Bronchial smooth muscle cell (primary cell): ENCODE measurements at places on chromosomes 11 and 22. TPM values are rescaled to one million over a fixed set of nuclear protein-coding genes. Genes with fewer than 3 reads are reported as not detected.

CD6 gene
- not detected in 2 replicates for total RNA-seq

LARGE1 gene
- 9.8 and 11.2 TPM in 2 replicates for total RNA-seq

RIMBP3B gene
- under 0.01 and 0.16 TPM in 2 replicates for total RNA-seq

GVQW3 gene
- 1.0 and 2.2 TPM in 2 replicates for total RNA-seq

TSGA10IP gene
- total RNA-seq: 0.16 TPM in 1 of 2 replicates, not detected in the other

YAP1 gene
- total RNA-seq: 115 and 123 TPM in 2 replicates

NFAM1 gene
- total RNA-seq: under 0.01 TPM in 1 of 2 replicates, not detected in the other

MYBPC3 gene
- not detected in 2 replicates for total RNA-seq

PAX6 gene
- 0.34 and 0.63 TPM in 2 replicates for total RNA-seq

MIAT gene
- 1.4 and 3.5 TPM in 2 replicates for total RNA-seq

PAMR1 gene
- 256 and 491 TPM in 2 replicates for total RNA-seq

GSTP1 gene
- total RNA-seq: 486 and 932 TPM in 2 replicates

TIMP3 gene
- total RNA-seq: 220 and 367 TPM in 2 replicates

HINFP gene
- 13.7 and 14.6 TPM in 2 replicates for total RNA-seq

DDX25 gene
- under 0.01 TPM in 1 of 2 replicates, not detected in the other for total RNA-seq

SPON1 gene
- under 0.01 TPM in 2 replicates for total RNA-seq

YIF1A gene
- total RNA-seq: 164 and 174 TPM in 2 replicates

NLRP14 gene
- 0.09 and 0.16 TPM in 2 replicates for total RNA-seq

CCDC81 gene
- total RNA-seq: 0.26 and 0.47 TPM in 2 replicates

CD3D gene
- not detected in 2 replicates for total RNA-seq

RAB36 gene
- 1.9 and 2.7 TPM in 2 replicates for total RNA-seq

MPEG1 gene
- total RNA-seq: not detected in 2 replicates

OR5P2 gene
- total RNA-seq: not detected in 2 replicates

MS4A12 gene
- not detected in 2 replicates for total RNA-seq

MSANTD4 gene
- 25.6 and 32.2 TPM in 2 replicates for total RNA-seq

BEST1 gene
- 2.5 and 4.6 TPM in 2 replicates for total RNA-seq

LMO2 gene
- under 0.01 and 0.17 TPM in 2 replicates for total RNA-seq

SCN2B gene
- 0.16 and 0.43 TPM in 2 replicates for total RNA-seq

LMF2 gene
- 19.3 and 20.5 TPM in 2 replicates for total RNA-seq

SCARF2 gene
- 13.9 and 15.8 TPM in 2 replicates for total RNA-seq

ST3GAL4 gene
- total RNA-seq: 30.3 and 64.6 TPM in 2 replicates

MAP6 gene
- total RNA-seq: 0.86 and 1.3 TPM in 2 replicates

DBX1 gene
- not detected in 2 replicates for total RNA-seq

ZBTB16 gene
- total RNA-seq: under 0.01 and 0.34 TPM in 2 replicates

PLEKHB1 gene
- 1.3 and 1.6 TPM in 2 replicates for total RNA-seq

CYP2D6 gene
- total RNA-seq: 0.16 and 0.60 TPM in 2 replicates

RIMBP3C gene
- 0.09 and 0.47 TPM in 2 replicates for total RNA-seq
